Midbrain (tissue), 1 donor: ENCODE measurements at places on chromosomes 13 and 19.

GRCh38 chr19:1512671-1513498 is at the start of gene ADAMTSL5:
Gene ADAMTSL5 (minus strand): TSS chr19:1513019. CDS start chr19:1510943, 2,076 bp downstream.
- DNase-seq = no peak

DNA sequence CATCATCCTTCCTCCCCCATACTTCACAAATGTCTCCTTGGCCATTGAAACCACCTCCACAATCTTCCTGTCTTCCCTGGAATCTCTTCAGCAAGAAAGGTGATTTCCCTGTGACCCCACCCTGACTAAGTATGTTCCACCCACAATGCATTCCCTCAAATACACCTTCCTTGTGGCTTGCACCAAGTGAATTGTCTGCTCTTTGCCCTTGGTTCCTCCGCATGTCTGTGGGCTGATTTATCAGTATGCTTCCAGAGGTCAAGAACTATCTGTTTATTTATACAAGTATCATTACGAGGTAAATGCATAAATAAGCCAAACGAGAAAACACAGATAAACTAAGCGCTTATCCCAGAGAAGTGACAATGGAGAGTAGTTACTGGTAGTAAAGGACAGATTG is 45.4 kb upstream of the POMP start:
- DNase-seq = no peak

- no peak for DNase-seq
Measured at GRCh38 chr19:45789035-45789786, 3.4 kb downstream of the DMWD start.

GRCh38 chr19:49217382-49217781 is 59.8 kb downstream of the TRPM4 start:
- DNase-seq = no peak

- no peak for DNase-seq
Measured at GRCh38 chr13:40394304-40394985, 272.0 kb downstream of the FOXO1 start.

DNA sequence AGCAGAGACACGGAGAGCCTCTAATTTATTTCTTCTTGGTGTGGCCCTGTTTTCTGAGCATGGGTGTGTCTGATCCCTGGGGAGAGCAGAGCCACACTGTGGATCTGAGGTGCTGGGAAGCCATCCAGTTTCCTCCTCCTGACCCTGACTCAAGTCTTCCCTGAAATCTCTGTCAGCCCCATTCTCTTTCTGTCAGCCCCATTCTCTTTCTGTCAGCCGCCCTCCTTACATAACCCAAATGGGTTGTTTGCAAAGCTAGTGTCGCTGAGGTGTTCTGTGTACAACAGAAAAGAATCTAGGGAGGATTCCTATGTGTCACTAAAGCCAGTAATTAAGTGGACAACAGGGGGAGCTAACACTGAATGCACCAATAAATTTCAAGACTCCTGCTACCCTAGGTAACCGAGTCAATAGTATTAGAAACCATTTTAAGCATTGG is 50.2 kb downstream of the LRCH1 start:
- DNase-seq = no peak

GRCh38 chr13:24822640-24823039 is 58.7 kb downstream of the RNF17 start:
- DNase-seq = no peak

- DNase-seq = no peak
Measured at GRCh38 chr19:29422486-29423085, 103.2 kb upstream of the VSTM2B start.
